ENCODE measurements at places on chromosomes 3 and 15.

- no peak for DNase-seq
Observed at GRCh38 chr3:162138509-162138908, 641.9 kb downstream of the OTOL1 start.

- no peak for DNase-seq
Observed at GRCh38 chr3:68072062-68072461, 417.6 kb upstream of the SUCLG2 start.

DNA sequence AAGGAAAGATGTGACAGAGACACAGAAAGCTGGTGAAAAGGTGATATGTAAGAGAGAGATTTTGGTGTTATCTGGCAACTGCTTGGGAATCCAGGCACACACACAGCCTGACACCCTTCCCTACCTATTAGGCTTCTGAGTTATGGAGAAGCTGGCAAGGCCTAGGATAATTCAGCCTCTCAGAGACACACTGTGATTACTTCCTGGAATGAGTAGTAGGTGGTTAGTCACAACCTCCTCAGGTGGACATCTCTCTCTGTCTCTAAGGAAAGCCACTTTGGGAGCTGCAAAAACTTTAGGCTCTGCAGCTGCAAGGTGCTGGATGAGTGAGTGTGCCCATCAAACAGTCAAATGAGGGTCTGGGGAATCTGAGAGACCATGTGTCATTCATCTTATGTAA is 201.9 kb downstream of the PDCD6IP start:
- DNase-seq = no peak

- DNase-seq = no peak
Observed at GRCh38 chr3:100335434-100335833, 877 bp downstream of the NIT2 start.

DNA sequence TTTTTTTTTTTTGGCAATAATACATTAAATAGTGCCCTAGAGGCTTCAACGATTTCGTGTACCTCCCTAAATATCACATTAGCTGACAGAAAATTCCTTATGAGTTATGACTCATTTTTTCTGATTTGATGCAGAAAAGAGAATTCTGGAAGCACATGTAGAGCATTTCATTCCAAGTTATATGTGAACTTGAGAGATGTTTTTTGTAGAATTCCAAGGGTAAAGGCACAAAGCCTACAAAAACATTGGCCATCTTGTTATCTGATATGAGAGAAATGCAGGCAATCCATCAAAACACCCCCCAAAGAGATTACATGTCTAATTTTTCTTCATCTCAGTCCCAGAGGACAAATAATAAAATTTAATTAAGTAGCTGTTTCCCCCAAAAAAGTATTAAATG is 6.7 kb upstream of the PFN2 start:
- DNase-seq = no peak
